ENCODE measurements at places on chromosomes 7 and 10.

GRCh38 chr10:92200564-92200963 lies 90.3 kb downstream of the CPEB3 start:
- DNase-seq, result peak; percentile 53

DNA sequence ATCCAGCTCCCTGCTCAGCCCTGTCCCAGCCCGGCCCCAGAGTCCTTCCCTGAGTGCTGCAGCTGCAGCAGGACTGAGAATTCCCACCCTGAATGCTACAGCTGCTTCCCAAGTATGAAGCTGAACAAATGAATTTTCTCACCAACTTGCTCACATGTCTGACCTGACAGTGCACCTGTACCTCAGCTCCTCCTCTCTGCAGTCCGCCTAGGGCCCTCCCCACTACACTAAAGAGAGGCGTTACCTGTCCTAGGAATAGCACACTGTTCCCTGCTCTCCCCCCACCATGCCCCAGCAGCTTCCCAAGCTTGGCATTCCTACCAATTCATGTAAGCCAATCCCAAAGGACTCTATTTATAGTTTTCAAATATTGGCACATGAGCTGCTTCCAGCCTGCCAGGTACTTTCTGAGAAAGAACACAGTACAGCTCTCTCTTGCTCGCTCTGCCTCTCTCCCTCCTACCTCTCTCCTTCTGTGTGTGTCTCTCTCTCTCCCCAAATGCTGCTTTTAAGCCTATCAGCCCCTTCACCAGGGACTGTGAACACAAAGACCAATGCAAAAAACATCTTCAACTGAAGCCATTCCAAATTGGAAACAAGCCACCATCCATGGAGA lies 400.1 kb downstream of the TNS3 start:
- no peak for DNase-seq

DNA sequence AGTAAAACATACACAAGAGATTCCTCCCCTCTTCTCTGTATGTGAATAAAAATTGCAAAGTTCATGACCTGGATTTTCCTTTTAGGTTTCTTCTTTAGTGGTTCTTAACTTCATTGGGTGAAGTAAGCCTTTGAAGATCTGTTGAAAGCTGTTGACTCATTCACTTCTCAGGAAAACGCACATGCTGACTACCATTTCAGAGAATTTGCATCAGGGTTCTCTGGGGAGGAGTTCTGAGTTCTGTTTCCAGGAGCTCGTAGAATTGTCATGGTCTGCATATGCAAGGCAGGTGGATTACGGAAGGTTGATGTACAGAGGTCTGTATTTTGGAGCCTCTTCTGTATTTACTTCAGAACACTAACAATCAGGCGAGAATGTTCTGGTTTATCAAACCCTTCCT lies 962 bp upstream of the SLC26A4 start:
- peak; percentile 44 for DNase-seq

GRCh38 chr7:17501441-17502212 lies 203.2 kb downstream of the AHR start:
- no peak for DNase-seq

DNA sequence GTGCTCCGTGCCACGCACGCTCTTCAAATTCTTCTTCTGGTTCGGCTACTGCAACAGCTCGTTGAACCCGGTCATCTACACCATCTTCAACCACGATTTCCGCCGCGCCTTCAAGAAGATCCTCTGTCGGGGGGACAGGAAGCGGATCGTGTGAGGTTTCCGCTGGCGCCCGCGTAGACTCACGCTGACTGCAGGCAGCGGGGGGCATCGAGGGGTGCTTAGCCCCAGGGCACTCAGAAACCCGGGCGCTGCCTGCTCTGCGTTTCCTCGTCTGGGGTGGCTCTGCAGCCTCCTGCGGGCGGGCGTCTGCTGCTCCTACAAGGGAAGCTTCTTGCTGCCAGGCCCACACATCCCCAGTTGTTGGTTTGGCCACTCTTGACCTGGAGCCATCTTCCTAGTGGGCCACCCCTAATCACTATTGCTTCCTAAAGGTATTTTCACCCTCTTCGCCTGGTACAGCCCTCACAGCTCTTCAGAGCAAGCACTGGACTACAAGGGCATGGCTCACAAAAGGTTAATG lies 2.5 kb downstream of the ADRA2A start:
- DNase-seq, result no peak

- no peak for DNase-seq
Measured at GRCh38 chr10:53899463-53900160, 901.4 kb downstream of the PCDH15 start.

DNA sequence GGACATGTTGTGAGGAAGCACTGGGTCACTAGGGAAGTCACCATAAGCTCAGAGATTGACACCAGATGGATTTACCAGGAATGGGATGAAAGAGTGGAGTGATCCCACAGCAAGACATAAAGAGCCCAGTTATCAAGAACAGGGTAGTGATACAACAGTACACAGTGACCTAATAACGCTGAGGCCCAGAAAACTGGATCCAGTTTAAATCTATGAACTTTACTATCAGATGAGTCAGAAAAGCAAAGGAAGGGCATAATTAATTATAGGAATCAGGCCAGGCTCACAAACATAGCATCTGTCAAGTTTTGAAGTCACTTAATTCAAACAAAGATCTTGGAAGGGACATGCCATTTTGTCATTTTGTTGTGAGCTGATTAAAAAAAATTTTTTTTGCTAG lies 73.5 kb downstream of the LRRN3 start:
- DNase-seq, result peak; percentile 57

DNA sequence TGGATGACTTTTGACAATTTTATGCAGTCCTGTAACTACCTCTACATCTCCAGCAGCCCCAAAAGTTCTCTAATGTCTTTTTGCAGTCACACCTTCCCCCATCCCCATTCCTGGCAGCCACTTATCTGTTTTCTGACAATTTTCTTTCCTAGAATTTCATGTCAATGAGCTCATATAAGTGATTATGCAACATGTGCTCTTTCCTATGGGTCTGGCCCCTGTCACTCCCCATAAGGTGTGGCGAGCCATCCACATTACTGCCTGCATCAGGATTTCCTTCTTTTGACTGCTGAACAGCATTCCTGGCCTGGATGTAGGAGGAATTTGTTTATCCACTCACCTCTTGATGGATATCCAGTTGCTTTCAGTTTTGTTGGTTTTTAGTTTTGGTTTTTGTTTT lies 146.7 kb upstream of the MGMT start:
- no peak for DNase-seq

- no peak for DNase-seq
Measured at GRCh38 chr10:7007600-7008190, 403.1 kb downstream of the SFMBT2 start.

DNA sequence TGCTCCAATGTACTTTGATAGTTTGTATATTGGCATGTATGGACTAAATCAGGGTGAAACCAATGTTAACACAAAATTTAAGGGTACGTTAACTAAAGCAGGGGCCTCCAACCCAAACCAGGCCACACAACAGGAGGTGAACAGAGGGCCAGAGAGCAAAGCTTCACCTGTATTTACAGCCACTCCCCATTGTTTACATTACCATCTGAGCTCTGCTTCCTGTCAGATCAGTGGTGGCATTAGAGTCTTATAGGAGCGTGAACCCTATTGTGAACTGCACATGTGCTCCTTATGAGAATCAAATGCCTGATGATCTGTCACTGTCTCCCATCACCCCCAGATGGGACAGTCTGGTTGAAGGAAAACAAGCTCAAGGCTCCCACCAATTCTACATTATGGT lies 62.0 kb upstream of the SCIN start:
- DNase-seq, result no peak

DNA sequence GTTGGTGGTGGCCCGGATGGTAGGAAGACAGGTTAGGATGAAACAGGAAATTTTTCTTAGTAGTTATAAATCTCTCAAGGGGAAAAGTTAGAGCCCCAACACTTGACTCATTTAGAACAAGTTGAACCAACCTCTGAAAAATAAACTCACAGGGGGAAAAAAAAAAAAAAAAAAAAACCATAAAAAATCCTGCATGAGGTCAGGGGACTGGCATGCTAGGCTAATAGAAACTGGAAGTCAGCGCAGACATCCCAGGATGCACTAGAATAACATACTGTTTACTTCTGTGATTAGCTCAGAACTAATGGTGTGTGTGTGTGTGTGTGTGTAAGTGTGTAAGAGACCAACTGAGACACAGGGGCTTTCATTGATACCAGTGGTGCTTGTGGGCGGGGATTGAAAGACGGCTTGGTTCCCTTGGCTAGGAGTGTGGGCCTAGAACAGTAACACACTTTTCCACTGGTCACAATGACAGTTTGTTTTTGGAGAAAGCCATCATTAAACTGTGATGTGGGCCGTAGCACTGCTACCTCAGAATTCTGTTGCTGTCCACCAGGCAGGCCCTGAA lies 491.6 kb upstream of the GALNT17 start:
- DNase-seq, result no peak

DNA sequence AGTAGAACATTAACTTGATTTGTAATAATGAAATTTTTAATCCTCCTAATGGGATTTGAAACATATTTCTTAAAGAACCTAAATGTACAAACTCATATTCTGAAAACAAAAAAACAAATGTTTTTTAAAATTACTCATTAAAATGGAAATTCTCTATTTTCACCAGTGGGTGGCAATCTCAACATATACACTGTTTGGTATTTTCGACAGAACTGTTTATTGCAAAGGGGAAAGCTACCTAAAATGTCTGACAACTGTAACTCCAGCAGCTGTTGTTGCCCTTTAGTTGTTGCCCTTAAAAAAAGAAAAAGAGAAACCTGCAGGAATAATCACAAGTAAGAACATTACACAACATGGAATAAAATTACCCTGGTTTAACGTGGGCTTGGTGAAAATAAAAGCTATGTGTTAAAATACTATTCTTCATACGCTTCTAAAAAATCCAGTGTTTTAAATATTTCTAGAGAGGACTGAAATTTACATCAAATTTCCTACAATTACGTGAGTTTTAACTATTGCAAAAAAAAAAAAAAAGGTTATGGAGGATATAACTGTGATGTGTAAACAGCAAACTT lies 54.5 kb downstream of the COL1A2 start:
- peak; percentile 58 for DNase-seq

- no peak for DNase-seq
Measured at GRCh38 chr7:45592230-45592991, 18.2 kb downstream of the ADCY1 start.

DNA sequence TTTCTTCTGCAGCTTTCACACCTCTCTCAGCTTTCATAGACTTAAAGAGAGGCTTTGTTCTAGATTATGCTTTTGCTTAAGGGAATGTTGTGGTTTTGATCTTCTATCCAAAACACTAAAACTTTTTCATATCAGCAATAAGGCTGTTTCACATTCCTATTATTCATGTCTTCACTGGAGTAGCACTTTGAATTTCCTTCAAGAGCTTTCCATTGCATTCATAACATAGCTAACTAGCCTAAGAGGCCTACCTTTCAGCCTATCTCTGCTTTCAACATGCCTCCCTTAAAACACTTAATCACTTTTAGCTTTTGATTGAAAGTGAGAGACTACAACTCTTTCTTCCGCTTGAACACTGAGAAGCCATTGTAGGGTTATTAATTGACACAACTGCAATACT lies 1117.0 kb upstream of the PHF14 start:
- no peak for DNase-seq

DNA sequence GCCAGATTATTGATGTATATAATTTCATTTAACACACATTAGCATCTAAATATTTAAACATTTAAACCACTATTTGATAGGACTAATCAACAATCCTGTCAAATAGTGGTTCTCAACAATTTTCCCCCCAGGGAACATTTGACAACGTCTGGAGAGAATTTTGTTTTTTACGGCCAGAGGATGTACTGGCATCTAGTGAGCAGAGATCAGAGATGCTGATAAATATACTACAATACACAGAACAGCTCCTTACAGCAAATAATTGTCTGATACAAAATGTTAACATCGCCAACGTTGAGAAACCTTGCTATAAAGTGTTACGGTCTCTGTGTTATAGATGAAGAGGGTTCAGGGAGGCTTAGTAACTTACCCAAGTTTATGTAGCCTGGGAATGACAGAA lies 25.0 kb upstream of the TMEM229A start:
- DNase-seq, result no peak

GRCh38 chr10:86105181-86105580 lies 261.4 kb downstream of the GRID1 start:
- DNase-seq, result no peak

GRCh38 chr7:14752301-14752700 lies 150.2 kb downstream of the DGKB start:
- DNase-seq, result no peak

DNA sequence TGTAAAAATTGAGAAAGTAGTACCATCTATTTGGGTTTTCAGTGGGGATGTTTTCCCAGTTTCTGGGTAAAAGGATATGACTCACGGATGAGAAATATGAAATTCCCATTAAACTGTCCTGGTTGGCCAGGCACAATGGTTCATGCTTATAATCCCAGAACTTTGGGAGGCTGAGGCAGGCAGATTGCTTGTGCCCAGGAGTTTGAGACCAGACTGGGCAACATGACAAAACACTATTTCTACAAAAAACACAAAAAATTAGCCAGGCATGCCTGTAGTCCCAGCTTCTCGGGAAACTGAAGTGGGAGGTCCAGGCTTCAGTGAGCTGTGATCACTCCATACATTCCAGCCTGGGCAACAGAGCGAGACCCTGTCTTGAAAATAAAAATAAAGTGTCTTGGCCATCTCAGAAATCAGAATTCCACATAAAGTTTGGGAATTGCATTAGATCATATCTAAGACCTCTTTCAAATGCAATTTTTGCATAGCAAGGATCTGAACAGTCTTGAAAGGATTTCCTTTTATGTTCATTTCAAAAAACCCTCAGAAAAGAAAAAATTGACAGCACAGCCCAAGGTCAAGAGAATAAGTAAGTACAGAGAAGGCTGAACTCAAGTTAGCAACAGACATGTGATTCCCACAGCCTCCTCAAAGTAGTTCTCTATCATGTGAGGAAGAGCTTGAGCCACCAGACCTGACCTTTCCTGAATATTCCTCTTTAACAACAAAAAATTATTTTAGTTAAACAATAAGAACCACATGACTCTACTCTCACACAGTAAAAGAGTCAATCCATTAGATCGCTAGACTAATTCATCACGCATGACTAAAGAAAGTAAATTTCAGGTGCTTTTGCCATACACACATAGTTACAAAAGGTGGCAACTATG lies 141.5 kb upstream of the CAV2 start:
- DNase-seq, result peak; percentile 72

- no peak for DNase-seq
Measured at GRCh38 chr7:92874567-92874966, 38.2 kb upstream of the CDK6 start.

DNA sequence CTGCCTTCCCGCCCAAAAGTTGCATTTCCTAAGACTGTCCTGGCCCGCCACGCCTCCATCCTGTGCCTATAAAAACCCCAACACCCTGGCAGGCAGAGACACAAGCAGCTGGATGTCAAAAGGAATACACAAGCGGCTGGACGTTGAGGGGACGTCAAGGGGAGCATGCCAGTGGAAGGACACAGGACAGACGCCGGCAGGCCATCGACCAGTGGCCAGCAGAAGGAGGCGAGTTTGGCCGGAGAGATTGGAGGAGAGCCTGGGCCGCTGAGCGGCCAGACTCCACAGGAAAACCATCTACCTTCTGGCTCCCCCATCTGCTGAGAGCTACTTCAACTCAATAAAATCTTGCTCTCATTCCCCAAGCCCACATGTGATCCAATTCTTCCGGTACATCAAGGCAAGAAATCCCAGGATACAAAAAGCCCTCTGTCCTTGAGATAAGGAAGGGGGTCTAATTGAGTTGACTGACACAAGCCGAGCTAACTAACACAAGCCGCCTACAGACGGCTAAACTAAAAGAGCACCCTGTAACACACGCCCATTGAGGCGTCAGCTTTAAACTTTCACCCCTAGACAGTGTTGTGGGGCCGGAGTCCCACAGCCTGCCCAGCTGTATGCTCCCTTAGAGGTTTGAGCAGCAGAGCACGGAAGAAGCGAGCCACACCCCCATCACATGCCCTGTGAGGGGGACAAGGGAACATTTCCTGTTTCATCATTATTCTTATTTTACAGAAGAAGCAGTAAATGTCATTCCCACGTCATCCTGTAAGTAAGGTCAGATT lies 150.3 kb upstream of the PHYHIPL start:
- no peak for DNase-seq
